Activated T-helper 1 cell treated with anti-CD3 and anti-CD28 coated beads, Interleukin-2, amount 50 U/mL, for 16 hours (primary cell): ENCODE measurements at places on chromosomes 3 and 15.

- DNase-seq: no peak
These were observed 74.2 kb upstream of the GAP43 start for GRCh38 chr3:115549071-115549470.

GRCh38 chr15:80106051-80106450, 46.6 kb downstream of the ZFAND6 start:
- no peak for DNase-seq

- no peak for DNase-seq
These were observed 5.9 kb downstream of the EHD4 start for GRCh38 chr15:41966414-41966812.

GRCh38 chr15:87549296-87549695, 707.2 kb downstream of the NTRK3 start:
- DNase-seq: no peak

DNA sequence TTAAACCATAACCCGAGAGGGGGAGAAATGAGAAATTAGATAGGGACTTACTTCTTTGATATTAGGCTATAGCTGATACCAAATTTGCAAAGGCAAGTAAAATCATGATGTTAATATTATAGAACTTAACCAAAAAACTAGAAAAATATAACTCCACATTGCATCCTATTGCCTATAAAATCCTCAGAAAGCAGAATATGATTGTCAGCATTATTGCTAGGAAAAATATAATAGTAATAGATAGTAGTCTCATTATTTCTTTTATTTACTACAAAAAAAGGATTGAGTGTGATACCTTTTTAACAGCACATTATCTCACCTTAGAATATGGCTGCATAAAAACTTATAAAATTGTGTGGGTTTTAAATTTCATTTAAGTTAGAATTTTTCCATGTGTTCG, 206.5 kb upstream of the CDIN1 start:
- no peak for DNase-seq

- no peak for DNase-seq
These were observed 198.7 kb upstream of the LYSMD4 start for GRCh38 chr15:99931703-99932603.

- DNase-seq: no peak
These were observed 11.9 kb upstream of the TM4SF4 start for GRCh38 chr3:149462581-149463011.

GRCh38 chr15:30926161-30926560, 22.4 kb downstream of the FAN1 start:
- no peak for DNase-seq

GRCh38 chr3:106256249-106256957, 387.6 kb upstream of the CBLB start:
- DNase-seq: no peak

GRCh38 chr3:106345353-106346027, 476.7 kb upstream of the CBLB start:
- no peak for DNase-seq

GRCh38 chr3:112847692-112848091, 1.0 kb upstream of the CD200R1L start:
- no peak for DNase-seq

GRCh38 chr3:63800097-63800496, 19.0 kb upstream of the C3orf49 start:
- DNase-seq: no peak
